ENCODE measurements at places on chromosomes 7 and 10. TPM values are rescaled to one million over a fixed set of nuclear protein-coding genes. Genes with fewer than 3 reads are reported as not detected.

DNA sequence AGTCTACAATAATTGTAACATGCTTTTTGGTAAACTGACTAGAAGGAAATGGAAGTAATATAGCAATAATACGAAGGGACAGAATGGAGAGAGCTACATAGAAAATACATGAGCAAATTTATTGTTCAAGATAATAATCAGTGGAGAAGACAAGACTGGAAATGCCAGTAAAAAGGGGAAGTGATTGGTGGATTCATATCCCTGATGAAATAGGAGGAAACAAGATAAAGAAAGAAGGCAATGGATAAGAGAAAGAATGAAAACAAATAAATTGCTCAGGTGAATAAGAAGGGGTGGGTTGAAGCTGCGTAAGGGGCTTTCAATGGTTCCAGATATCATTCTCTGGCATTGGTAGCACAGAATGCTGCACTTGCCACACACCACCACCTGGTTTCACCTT lies 135.9 kb downstream of the LRRN3 start:
- no peaks in the 10 kb centered on the region for H3K27me3 ChIP-seq
- no peak overlapping the region for H3K27ac ChIP-seq
- H3K4me3 ChIP-seq, result no peak overlapping the region
- no peaks in the 10 kb centered on the region for H3K36me3 ChIP-seq
- no peak for DNase-seq

- no peak for DNase-seq
- no peaks in the 10 kb centered on the region for H3K36me3 ChIP-seq
- H3K4me3 ChIP-seq, result no peak overlapping the region
- H3K27me3 ChIP-seq, result no peaks in the 10 kb centered on the region
Observed at GRCh38 chr7:143327903-143328302, 12.0 kb downstream of the CLCN1 start.

Gene SNX10
- polyA plus RNA-seq, result 50.1 TPM

Gene CAV2
- not detected for polyA plus RNA-seq

DNA sequence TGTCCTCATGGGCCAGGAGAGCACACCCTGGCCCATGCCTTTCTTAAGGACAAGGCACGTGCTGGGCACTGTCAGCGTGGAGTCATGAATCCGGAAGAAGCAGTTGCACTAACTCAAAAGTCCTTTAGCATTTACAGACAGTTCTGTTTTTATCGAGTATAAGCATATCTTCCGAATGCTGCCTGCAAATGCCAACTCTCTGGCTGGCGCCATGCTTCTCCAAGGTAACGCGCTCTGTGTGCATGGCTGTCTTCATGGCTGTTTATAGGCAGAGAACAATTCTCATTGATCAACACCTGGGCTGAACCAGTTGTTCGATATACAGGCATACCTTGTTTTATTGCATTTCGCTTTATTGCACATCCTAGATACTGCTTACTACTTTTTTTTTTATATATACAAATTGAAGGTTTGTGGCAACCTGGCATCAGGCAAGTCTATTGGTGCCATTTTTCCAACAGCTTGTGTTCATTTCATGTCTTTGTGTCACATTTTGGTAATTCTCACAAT lies 28.0 kb upstream of the ZNRF2 start:
- peaks cover 25% of the 10 kb centered on the region for H3K36me3 ChIP-seq
- H3K4me3 ChIP-seq, result no peak overlapping the region
- no peak for DNase-seq
- peaks cover 8% of the 10 kb centered on the region for H3K4me1 ChIP-seq
- H3K27ac ChIP-seq, result no peak overlapping the region

DNA sequence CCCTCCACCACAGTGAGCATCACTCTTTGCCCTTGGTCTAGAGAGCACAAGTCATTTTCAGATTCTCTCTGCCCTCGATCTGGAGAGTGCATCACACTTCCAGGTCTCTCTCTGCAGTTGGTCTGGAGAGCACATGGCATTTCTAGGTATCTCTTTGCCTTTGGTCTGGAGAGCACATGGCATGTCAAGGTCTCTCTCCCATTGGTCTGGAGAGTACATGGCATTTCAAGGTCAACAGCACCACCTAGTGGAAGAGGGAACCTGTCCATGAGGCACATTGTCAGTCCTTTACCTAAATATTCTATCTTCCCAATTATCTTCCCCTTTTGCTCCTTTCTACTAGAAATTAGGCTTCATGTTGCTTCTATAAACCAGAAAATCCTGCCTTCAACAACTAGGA lies 1139.4 kb downstream of the XPNPEP1 start:
- peaks cover 3% of the 10 kb centered on the region for H3K27me3 ChIP-seq
- no peak for DNase-seq
- H3K27ac ChIP-seq, result no peak overlapping the region
- no peak overlapping the region for H3K4me3 ChIP-seq

DNA sequence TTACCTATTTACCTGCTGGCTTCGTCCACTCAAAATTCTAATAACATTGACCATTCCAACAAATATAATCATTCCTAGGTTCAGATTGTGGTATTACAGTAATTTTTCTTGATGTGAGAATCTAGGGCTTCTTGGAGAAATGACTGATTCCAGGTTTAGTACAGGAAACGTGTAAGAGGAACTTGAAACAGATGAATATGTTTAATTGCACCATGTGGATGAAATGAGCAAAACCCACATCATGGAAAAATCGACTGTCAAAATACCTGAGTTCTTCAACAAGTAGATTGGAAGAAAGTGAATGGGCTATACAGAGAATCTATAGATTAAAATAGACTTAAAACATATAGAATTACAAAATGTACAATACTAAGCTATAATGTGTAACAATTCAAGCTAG lies 24.9 kb upstream of the OR9A4 start:
- H3K4me3 ChIP-seq, result no peak overlapping the region
- no peak overlapping the region for H3K27ac ChIP-seq
- no peak for DNase-seq
- peaks cover 2% of the 10 kb centered on the region for H3K27me3 ChIP-seq

Gene FFAR4
- not detected for polyA plus RNA-seq

- no peaks in the 10 kb centered on the region for H3K27me3 ChIP-seq
- H3K4me3 ChIP-seq, result no peak overlapping the region
- DNase-seq, result no peak
- no peaks in the 10 kb centered on the region for H3K36me3 ChIP-seq
- peak overlapping the region; percentile 61 for H3K27ac ChIP-seq
Observed at GRCh38 chr7:2289111-2289586, 25.1 kb downstream of the SNX8 start.

DNA sequence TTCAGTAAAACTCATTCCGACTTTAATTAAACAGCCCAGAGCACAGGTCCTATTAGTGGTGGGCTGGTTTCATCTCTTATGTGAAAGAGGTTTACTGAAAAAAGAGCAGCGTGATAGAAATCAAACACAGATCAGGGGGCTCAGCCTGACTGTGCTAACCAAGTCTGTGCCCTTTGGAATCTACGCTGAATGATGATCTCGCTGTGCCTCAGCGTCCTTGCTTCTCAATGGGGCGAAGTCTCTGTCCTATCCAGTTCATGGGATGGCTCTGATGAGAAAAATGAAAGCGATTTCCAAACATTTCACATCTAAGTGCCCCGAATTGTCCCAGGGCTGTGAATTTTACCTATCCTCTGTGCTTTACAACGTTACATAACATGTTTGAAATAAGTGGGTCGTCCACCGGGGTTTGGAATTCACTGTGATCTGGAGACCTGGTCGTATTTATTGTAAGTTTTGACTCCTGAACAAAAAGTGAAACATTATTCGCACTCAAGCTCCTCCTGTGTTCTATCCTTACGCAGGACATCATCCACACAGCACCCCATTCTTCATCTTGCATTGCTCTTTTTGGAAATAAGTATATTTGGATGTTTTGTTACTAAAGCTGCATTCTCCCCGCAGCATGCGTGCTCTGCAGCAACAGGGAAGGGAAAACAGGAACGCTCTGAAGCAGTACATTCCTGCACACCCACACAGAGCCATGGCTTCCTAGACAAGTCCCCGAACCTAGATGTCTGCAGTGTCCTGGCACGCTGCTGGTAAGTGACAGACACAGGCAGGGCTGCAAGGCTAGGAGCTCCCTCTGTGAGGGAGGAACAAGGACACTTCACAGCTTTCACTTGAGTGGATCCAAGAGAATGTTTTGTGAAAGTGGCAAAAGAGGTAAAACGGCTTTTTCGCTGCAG lies 83.5 kb downstream of the SLC37A3 start:
- no peaks in the 10 kb centered on the region for H3K36me3 ChIP-seq
- peaks cover 8% of the 10 kb centered on the region for H3K4me1 ChIP-seq
- DNase-seq, result no peak
- H3K27me3 ChIP-seq, result peaks cover 1% of the 10 kb centered on the region

DNA sequence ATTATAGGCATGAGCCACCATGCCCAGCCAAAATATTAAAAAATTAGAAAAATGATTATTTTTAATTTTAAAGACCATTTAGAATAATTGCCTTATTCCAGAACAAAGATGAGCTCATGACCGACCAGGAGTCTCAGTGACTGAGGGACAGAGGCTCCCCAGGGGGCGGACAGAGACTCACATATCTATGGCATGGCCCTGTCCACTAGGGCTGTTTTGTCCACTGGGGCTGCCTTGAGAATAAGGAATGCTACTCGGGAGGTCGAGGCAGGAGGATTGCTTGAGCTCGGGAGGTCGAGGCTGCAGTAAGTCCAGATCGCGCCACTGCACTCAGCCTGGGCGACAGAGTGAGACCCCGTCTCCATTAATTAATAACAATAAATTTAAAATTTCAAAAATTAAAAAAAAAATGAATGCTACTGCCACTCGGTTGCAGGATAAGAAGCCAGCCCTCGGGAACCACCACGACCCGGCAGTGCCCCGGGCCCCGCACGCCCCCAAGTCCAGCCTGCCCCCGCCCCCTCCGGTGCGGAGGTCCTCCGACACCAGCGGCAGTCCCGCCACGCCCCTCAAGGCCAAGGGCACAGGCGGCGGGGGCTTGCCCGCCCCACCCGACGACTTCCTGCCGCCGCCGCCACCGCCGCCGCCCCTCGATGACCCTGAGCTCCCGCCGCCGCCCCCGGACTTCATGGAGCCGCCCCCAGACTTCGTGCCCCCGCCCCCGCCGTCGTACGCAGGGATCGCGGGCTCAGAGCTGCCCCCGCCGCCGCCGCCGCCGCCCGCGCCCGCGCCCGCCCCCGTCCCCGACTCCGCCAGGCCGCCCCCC lies 128.6 kb downstream of the APBB1IP start:
- peaks cover 2% of the 10 kb centered on the region for H3K4me1 ChIP-seq
- H3K36me3 ChIP-seq, result peaks cover 44% of the 10 kb centered on the region
- H3K4me3 ChIP-seq, result no peak overlapping the region
- H3K27me3 ChIP-seq, result peaks cover 3% of the 10 kb centered on the region
- DNase-seq, result no peak

DNA sequence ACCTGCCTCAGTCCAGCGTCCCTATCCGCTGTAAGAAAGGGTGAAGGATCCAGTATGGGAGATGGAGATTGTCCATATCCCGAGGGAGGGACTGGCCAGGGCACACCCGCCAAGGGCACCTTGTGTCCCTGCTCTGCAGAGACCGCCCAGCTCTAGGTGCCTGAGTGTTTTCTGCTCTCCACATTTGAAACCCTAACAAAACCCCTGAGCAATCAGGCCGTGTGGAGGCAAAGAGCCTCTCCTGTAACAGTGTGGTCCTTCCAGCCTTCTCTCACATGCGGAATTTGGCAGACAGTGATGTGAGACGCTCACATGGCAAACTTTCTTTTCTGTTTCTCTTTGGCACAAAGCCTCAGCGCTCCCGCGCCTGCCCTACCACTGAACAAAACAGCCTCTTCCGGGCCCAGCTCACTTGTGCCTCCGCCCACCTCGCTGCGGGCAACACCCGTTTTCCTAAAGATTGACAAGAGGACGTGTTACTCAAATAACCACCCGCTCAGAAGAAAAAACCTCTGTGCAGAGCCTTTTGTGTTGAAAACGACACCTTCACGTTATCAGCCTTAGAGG lies 514.8 kb downstream of the DNAJB6 start:
- H3K36me3 ChIP-seq, result no peaks in the 10 kb centered on the region
- DNase-seq, result peak; percentile 46
- peak overlapping the region; percentile 87 for H3K4me3 ChIP-seq
- peak overlapping the region; percentile 66 for H3K27ac ChIP-seq

GRCh38 chr7:21364801-21365271 lies 63.0 kb upstream of the SP4 start:
- DNase-seq, result no peak
- H3K27ac ChIP-seq, result no peak overlapping the region
- H3K4me3 ChIP-seq, result no peak overlapping the region
- H3K36me3 ChIP-seq, result no peaks in the 10 kb centered on the region
- no peaks in the 10 kb centered on the region for H3K27me3 ChIP-seq
- peaks cover 29% of the 10 kb centered on the region for H3K4me1 ChIP-seq

GRCh38 chr10:70887804-70888800 lies at the start of gene PCBD1:
PCBD1 (minus strand) TSS chr10:70888565; CDS start chr10:70888533, 32 bp downstream.
- no peaks in the 10 kb centered on the region for H3K27me3 ChIP-seq
- peaks cover 11% of the 10 kb centered on the region for H3K4me1 ChIP-seq
- H3K27ac ChIP-seq, result peak within 1 kb of the TSS; percentile 76
- H3K4me3 ChIP-seq, result peak within 1 kb of the TSS; percentile 75

Gene VIM
- polyA plus RNA-seq, result 183 TPM

Gene FAM237B
- polyA plus RNA-seq, result not detected

Gene NKX1-2
- polyA plus RNA-seq, result not detected

- H3K36me3 ChIP-seq, result no peaks in the 10 kb centered on the region
- no peak overlapping the region for H3K27ac ChIP-seq
- no peaks in the 10 kb centered on the region for H3K27me3 ChIP-seq
Observed at GRCh38 chr10:45520476-45520875, 146.5 kb downstream of the ALOX5 start.

Gene EPHB4
- polyA plus RNA-seq, result 0.37 TPM

DNA sequence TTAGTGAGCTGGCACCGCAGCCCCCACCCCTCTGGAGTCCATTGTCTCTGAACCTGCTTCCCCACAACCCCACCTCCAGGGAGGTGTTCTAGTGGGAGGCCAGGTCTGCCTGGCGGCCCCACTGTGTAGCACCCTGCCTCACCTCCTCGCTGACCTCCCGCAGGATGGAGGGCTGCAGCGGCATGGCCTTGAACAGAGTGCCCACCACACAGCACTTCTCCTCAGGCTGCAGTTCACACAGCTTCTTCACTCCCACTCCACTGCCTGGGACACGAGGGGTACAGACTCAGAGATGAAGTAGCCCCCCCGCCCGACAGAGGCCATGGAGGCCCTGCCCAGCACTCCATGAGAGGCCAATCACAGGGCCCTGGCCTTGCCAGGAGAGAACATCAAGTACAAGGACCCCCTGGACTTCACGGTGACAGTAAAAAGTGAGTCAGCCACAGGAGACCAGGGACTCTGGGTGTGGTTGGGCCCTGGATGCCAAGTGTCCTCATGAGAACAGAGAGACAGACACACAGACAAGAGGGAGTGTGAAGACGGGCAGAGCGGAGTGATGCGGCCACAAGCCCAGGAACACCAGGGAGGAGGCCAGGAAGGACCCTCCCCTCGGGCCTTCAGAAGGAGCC lies 5.4 kb downstream of the POLD2 start:
- H3K36me3 ChIP-seq, result peaks cover 10% of the 10 kb centered on the region
- peaks cover 8% of the 10 kb centered on the region for H3K4me1 ChIP-seq
- H3K27ac ChIP-seq, result no peak overlapping the region
- DNase-seq, result no peak

GRCh38 chr10:75617485-75618155 lies 186.2 kb downstream of the LRMDA start:
- H3K27me3 ChIP-seq, result peaks cover 1% of the 10 kb centered on the region
- no peaks in the 10 kb centered on the region for H3K4me1 ChIP-seq
- no peaks in the 10 kb centered on the region for H3K36me3 ChIP-seq
- H3K4me3 ChIP-seq, result no peak overlapping the region

Gene CRYGN
- polyA plus RNA-seq, result not detected

GRCh38 chr10:99537989-99538917 lies 5.5 kb downstream of the NKX2-3 start:
- no peak for DNase-seq
- peaks cover 14% of the 10 kb centered on the region for H3K4me1 ChIP-seq
- H3K27me3 ChIP-seq, result peaks cover 52% of the 10 kb centered on the region
- H3K4me3 ChIP-seq, result no peak overlapping the region
- no peaks in the 10 kb centered on the region for H3K36me3 ChIP-seq
- no peak overlapping the region for H3K27ac ChIP-seq

GRCh38 chr7:114312649-114313048 lies 102.0 kb upstream of the FOXP2 start:
- peaks cover 2% of the 10 kb centered on the region for H3K27me3 ChIP-seq
- DNase-seq, result no peak
- H3K36me3 ChIP-seq, result no peaks in the 10 kb centered on the region
